ENCODE measurements at places on chromosomes 7 and 10. TPM values are rescaled to one million over a fixed set of nuclear protein-coding genes. Genes with fewer than 3 reads are reported as not detected.

DNA sequence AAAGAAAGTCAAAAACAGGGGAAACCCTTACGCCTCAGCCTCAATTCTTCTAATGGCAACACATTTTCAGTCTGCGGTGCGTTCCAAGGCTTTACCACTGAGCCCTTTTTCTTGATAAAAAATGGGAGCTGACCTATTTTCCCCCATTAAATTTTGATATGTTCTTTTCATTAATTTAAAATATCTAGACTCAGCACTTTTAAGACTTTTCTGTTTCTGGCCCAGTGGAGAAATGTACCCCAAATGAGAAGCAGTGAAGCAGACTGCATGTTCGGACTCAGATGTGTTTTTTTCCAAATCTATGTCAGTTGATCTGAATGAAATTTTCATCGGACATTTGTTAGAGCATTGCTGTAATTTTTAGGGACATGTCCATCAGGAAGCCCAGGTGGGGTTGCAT, 126.2 kb downstream of the SEC23IP start:
- H3K4me3 ChIP-seq = no peak overlapping the region
- no peaks in the 10 kb centered on the region for H3K4me1 ChIP-seq
- no peak for DNase-seq
- H3K27me3 ChIP-seq = peaks cover 23% of the 10 kb centered on the region

- H3K27me3 ChIP-seq = no peaks in the 10 kb centered on the region
- H3K4me3 ChIP-seq = no peak overlapping the region
- H3K4me1 ChIP-seq = peaks cover 26% of the 10 kb centered on the region
- peaks cover 7% of the 10 kb centered on the region for H3K36me3 ChIP-seq
- DNase-seq = no peak
Measured at GRCh38 chr7:92253251-92253650, 7.5 kb downstream of the ANKIB1 start.

AGR2 gene
- total RNA-seq = not detected

- no peak overlapping the region for H3K27ac ChIP-seq
- no peaks in the 10 kb centered on the region for H3K36me3 ChIP-seq
- no peaks in the 10 kb centered on the region for H3K4me1 ChIP-seq
- H3K4me3 ChIP-seq = no peak overlapping the region
Measured at GRCh38 chr7:16803881-16804673, 722 bp downstream of the AGR2 start.

- no peak overlapping the region for H3K4me3 ChIP-seq
- H3K36me3 ChIP-seq = no peaks in the 10 kb centered on the region
- no peaks in the 10 kb centered on the region for H3K4me1 ChIP-seq
- H3K27me3 ChIP-seq = peaks cover 17% of the 10 kb centered on the region
- H3K27ac ChIP-seq = no peak overlapping the region
Measured at GRCh38 chr7:20595971-20596370, 19.5 kb upstream of the ABCB5 start.

PRSS37 gene
- total RNA-seq = not detected

- H3K27me3 ChIP-seq = peaks cover 36% of the 10 kb centered on the region
- no peak overlapping the region for H3K4me3 ChIP-seq
- H3K4me1 ChIP-seq = no peaks in the 10 kb centered on the region
- no peaks in the 10 kb centered on the region for H3K36me3 ChIP-seq
- no peak for DNase-seq
- no peak overlapping the region for H3K27ac ChIP-seq
Measured at GRCh38 chr10:10644008-10644646, 373.5 kb upstream of the CELF2 start.

CRHR2 gene
- not detected for total RNA-seq

DNA sequence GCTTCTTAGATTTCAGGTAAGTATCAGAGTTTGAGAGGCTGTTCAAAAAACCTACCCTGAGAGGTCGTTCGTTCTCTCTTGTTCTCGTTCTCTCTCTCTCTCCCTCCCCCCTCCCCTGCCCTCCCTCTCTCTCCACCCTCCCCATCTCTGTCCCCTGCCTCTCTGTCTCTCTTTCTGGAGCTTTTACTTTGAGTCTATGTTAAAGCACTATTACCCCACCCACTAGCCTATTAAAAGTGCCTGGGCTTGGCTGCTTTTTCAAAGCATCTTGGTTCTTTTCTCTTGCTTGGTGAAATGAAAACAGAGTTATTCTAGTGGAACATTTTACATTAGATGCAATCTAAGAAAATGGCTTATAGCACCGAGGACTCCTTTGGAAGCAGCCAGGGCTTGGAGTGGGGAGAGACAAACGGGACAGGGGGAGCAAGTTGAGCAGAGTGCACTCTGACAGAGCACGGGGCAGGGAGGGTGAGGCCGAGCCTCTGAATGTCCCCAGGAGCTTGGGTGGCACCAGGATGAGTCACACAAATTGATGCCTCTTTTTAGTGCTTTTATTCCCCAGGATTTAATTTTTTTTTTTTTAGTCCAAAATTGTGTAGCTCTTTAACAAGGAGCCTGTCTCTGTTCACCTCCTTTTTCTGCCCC, 134.3 kb downstream of the CFAP58 start:
- no peak overlapping the region for H3K27ac ChIP-seq
- H3K4me1 ChIP-seq = no peaks in the 10 kb centered on the region
- peaks cover 29% of the 10 kb centered on the region for H3K27me3 ChIP-seq
- DNase-seq = no peak

- DNase-seq = no peak
- peaks cover 62% of the 10 kb centered on the region for H3K4me1 ChIP-seq
- H3K27ac ChIP-seq = no peak overlapping the region
- H3K27me3 ChIP-seq = no peaks in the 10 kb centered on the region
Measured at GRCh38 chr7:129845178-129845971, 107.4 kb downstream of the UBE2H start.

CACNB2 gene
- total RNA-seq = not detected

RELN gene
- total RNA-seq = not detected

RADIL gene
- 0.50 TPM for total RNA-seq

GRCh38 chr10:116836083-116836482, 13.2 kb upstream of the ENO4 start:
- no peak overlapping the region for H3K27ac ChIP-seq
- no peak overlapping the region for H3K4me3 ChIP-seq
- H3K4me1 ChIP-seq = no peaks in the 10 kb centered on the region
- H3K36me3 ChIP-seq = no peaks in the 10 kb centered on the region
- no peak for DNase-seq

DNA sequence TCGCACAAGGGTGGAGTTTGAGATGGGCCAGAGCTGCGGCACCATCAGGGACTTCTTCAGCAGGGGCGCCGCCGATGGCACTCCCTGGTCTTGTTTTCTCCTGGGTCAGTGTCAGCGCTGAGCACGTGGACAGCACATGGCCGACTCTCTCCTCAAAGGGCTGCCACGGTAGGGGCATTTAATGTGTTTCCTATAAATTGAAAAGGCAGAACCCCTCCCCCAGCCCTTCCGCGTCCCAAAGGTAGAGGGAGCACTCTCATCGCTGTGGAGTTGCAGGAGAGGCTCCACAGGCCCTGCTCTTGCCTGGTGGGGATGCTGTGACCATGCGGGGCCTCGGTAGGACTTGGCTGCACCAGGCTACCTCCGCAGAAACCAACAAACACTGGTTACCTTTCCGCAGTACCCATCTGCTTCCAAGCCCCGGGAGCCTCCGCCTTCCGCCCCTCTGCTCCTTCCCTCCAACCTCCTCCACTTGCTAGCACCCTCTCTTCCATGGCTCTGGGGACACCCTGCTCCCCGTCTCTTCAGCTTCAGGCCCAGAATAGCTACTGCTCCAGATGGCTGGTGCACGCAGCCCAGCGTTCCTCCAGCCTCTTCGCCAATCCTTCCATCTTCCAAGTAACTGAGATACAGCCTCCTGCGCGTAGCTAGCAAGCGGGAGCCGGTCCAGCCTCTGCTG, 166.3 kb upstream of the ADCY1 start:
- H3K36me3 ChIP-seq = peaks cover 4% of the 10 kb centered on the region
- H3K27ac ChIP-seq = no peak overlapping the region
- no peak for DNase-seq

DNA sequence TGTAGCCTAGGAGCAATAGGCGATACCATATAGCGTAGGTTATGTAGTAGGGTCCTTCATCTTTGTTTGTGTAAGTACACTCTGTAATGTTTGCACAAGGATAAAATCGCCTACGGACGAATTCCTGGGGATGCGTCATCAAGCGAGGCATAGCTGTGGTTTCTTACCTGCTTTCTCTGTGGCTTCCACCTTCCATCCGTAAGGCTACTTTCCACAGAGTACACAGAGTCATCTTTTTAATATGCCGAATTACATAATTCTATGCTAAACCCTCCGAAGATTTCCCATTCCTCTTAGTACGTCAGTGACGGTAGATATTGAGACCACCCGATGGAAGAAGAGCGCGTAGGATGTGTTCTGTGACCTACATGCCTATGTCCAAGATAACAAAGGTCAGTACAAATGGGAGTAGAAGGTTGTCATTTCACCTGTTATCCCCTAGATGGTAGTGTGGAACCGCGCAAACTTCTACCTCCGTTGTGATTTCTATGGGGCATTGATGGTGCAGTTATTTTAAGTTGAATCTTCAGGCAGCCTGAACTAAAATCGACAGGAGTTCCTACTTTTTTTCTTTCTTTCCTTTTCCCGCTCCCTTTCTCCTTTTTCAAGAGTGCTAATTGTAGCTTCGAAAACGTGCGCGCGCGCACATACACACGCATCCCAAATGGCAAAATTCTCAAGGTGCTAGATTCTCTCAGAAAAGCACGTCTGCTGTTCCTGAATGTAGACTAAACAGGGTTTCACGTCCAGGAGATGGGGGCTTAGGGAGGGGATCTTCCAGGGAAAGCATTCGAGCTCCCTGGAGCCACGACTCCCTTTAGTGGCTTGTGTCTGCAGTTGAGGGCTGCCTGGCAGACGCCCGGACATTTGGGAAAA, 111.7 kb upstream of the MBL2 start:
- H3K27ac ChIP-seq = no peak overlapping the region
- peak; percentile 14 for DNase-seq
- no peak overlapping the region for H3K4me3 ChIP-seq
- H3K4me1 ChIP-seq = no peaks in the 10 kb centered on the region
- no peaks in the 10 kb centered on the region for H3K36me3 ChIP-seq
- no peaks in the 10 kb centered on the region for H3K27me3 ChIP-seq

GRCh38 chr10:58267713-58268453, at the start of gene IPMK:
Gene IPMK (minus strand): TSS chr10:58267894. CDS start chr10:58267611, 283 bp downstream.
- H3K27ac ChIP-seq = peak within 1 kb of the TSS; percentile 97
- peaks cover 36% of the 10 kb centered on the region for H3K4me1 ChIP-seq
- peaks cover 7% of the 10 kb centered on the region for H3K36me3 ChIP-seq

GRCh38 chr7:6226194-6226799, 46.1 kb downstream of the CYTH3 start:
- no peak for DNase-seq
- H3K4me1 ChIP-seq = peaks cover 22% of the 10 kb centered on the region
- H3K36me3 ChIP-seq = no peaks in the 10 kb centered on the region
- no peak overlapping the region for H3K27ac ChIP-seq

CCDC201 gene
- not detected for total RNA-seq

HMX3 gene
- 2.0 TPM for total RNA-seq

CPN1 gene
- not detected for total RNA-seq

NKX1-2 gene
- total RNA-seq = not detected

DNA sequence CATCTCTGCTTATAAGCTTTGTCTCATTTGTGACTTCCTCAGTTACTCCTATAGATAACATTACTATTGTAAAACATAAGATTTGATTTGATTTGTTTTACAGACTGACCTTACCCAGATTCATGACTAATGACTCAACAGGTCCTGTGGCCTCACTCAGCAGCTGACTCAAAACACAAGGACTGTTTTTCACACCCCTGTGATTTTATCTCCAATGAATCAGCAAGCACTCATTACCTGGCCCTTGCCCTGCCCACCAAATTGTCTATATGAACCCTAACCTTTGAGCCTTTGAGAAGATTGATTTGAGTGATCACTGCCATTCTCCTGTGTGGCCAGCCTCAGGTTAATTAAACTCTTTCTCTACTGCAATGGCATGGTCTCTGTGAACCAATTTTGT, 1064.6 kb upstream of the LRRTM3 start:
- DNase-seq = no peak
- no peaks in the 10 kb centered on the region for H3K4me1 ChIP-seq
- no peak overlapping the region for H3K4me3 ChIP-seq
- no peak overlapping the region for H3K27ac ChIP-seq
- no peaks in the 10 kb centered on the region for H3K27me3 ChIP-seq

SPRN gene
- not detected for total RNA-seq

PRF1 gene
- total RNA-seq = 102 TPM

- no peak overlapping the region for H3K4me3 ChIP-seq
- no peaks in the 10 kb centered on the region for H3K36me3 ChIP-seq
- DNase-seq = no peak
- H3K27me3 ChIP-seq = peaks cover 5% of the 10 kb centered on the region
Measured at GRCh38 chr7:50543776-50544442, 21.3 kb downstream of the DDC start.

ASB10 gene
- not detected for total RNA-seq

DNA sequence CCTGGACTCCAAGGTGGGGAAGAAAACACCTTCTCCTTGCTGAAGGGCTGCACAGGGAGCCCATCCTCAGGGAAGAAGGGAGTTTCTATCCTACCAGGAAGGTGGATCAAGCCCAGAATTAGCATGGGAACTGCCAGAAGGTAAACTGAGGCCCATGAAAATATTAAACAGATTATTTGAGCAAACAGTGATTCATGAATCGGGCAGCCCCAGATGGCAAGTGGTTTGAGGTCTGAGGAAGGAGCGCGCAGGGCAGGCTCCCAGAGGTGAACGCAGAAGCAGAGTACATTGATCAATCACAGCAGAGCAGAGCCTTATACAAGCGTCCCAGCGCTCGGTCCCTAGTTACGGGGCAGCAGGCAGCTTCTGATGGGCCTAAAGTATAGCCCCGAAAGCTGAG, 35.8 kb upstream of the PROSER2 start:
- no peak overlapping the region for H3K27ac ChIP-seq
- DNase-seq = no peak
- no peak overlapping the region for H3K4me3 ChIP-seq
- H3K36me3 ChIP-seq = no peaks in the 10 kb centered on the region
- H3K4me1 ChIP-seq = no peaks in the 10 kb centered on the region

DNA sequence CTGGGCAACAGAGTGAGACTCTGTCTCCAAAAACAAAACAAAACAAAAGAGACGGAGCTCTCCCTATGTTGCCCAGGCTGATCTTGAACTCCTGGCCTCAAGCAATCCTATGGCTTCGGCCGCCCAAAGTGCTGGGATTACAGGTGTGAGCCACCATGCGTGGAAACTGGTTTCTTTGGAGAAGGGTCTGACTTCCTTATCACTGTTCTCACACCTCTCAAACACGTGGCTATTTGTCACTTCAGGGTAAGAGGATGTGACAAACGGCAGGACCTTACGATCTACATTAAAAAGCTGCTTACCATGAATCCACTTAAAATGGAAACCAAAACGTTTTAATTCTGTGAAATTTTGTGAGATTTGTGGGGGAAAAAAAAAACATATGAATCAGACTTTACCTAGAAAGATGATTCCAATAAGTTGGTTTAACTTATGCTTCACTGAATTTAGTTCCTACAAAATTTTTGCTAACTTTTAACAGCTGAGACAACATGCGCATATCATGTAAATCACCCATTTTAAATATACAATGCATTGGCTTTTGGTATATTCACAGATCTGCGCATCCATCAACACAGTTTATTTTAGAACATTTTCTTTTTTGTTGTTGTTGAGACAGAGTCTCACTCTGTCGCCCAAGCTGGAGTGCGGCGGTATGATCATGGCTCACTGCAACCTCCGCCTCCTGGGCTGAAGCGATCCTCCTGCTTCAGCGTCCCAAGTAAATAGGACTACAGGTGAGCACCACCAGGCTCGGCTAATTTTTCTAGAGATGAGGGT, 18.7 kb upstream of the FOXK1 start:
- H3K27ac ChIP-seq = peak overlapping the region; percentile 33
- DNase-seq = no peak
- peaks cover 11% of the 10 kb centered on the region for H3K36me3 ChIP-seq
- H3K4me1 ChIP-seq = peaks cover 7% of the 10 kb centered on the region
- no peaks in the 10 kb centered on the region for H3K27me3 ChIP-seq
- no peak overlapping the region for H3K4me3 ChIP-seq

OR6V1 gene
- not detected for total RNA-seq

All from activated T-cell treated with anti-CD3 and anti-CD28 coated beads, Interleukin-2, amount 50 U/mL, for 72 hours (primary cell).